NCI-H1417 (cell line): ENCODE measurements at places on chromosomes 1 and 21.

DNA sequence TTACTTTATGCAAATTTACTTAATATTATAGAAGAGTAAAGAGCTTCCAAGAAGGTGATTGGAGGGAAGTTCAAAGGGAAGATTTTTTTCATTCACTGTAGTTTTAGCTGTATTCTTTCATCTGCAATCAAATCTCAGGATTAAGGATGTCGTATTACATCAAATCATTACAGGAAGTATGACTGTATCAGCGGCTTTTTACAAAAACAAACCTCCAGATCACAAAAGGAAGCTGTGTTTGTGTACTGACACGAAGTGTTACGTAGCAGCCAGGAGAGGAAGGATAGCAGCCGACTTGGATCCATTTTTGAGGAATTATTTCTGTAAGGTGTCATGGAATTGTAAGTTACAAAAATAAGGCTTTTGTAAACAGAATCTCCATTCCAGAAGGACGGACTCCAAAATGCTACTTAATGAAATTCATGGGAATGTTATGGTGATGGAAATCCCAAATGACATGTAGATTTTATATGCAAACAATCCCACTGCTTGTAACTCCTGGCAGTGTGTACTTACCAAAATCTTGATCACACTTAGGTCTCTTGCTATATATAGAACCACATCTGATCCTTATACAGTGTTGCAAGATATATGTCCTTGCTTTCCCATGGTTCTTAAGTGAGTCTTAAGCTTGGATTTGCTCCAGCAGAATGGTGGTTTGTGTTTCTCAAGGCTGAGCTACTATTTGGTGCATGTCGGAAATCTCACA, 49.8 kb downstream of the KCNJ15 start:
- DNase-seq = no peak

GRCh38 chr21:35416866-35417489, 367.9 kb upstream of the RUNX1 start:
- no peak for DNase-seq

DNA sequence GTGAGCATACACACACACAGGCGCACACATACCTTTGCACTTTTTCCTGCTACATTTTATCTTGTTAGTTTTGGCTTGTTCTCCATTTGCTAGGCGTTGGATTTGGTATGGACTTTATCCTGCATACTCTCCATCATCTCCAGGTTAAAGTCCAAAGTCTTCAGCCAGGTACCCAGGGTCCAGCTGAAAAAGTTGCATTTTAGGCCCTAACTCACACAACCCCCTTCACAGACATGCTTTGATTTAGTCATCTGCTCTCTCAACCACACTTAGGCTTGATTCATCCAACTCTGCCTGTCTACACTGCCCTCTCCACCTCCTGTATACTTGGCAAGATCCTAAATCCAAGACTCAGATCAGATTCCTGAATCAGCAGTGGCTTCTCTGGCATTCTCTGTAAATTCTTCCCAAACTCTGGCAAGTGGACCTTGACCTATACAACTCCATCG, 10.7 kb upstream of the LAMB3 start:
- no peak for DNase-seq

GRCh38 chr1:21834094-21834493, 22.0 kb downstream of the LDLRAD2 start:
- DNase-seq = no peak

DNA sequence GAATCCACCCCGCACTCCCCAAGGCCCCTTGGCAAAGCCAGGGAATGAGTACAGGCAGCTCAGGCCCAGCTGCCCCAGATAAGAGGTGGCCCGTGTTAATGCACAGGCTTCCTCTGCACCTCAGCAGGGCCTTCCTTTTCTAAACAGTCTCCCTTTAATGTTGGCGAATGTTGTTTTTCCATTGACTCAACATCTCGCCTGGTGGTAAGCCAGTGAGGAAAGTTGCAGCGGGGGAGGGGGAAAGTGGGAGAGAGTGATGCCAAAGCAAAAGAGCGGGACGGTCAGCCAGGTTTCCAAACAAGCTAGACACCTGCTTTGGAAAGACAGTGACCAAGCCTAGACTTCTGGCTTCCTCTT, 10.3 kb upstream of the PROX1 start:
- DNase-seq = no peak

DNA sequence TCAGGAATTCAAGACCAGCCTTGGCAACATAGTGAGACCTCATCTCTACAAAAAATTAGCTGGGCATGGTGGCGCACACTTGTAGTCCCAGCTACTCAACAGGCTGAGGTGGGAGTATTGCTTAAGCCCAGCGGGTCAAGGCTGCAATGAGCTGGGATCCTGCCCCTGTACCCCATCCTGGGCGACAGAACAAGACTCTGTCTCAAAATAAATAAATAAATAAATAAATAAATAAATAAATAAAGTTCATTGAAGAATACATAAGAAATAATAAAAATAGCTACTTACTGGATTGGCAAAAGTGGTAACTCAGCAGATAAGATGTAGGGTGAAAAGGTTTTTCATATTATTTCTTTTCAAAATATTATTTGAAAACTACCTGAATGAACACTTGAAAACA, 5.9 kb downstream of the CEP170 start:
- no peak for DNase-seq

- DNase-seq = no peak
Observed at GRCh38 chr1:83671586-83671985, 327.3 kb downstream of the TTLL7 start.

GRCh38 chr1:186782791-186783190, 46.0 kb upstream of the PLA2G4A start:
- DNase-seq = no peak

DNA sequence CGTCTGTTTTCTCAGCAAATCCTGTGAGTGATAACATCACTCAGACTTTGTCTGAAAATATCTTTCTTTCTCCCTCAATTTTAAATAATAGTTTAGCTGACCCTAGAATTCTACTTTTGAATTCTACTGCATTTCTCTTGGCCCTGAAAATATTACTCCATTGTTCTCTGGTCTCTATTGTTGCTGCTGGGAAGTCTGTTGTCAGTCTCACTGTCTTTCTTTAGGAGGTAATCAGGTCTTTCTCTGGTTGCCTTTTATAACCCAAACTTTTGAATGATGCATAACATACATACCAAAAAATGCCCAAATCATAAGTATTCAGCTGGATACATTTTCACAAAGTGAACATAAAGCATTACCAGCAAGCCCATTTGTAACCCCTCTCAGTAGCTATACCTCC, 100.0 kb downstream of the MATN1 start:
- no peak for DNase-seq

DNA sequence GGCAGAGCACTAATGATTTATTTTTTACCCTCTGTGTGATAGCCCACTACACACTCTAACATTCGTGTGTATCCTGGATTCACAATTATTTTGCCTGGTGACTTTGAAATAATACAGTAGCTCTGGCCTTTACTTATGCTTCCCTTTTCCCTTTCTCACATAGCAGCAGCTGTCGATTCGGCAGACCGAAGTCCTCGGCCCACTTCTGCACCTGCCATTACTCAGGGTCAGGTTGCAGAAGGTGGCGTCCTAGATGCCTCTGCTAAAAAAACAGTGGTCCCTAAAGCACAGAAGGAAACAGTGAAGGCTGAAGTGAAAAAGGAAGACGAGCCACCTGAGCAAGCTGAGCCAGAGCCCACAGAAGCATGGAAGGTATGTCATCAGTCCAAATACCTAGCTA, 70.8 kb downstream of the TMEM200B start:
- DNase-seq = no peak

- DNase-seq = no peak
Observed at GRCh38 chr1:44545961-44546360, 128.3 kb downstream of the TMEM53 start.

- DNase-seq = no peak
Observed at GRCh38 chr1:30899577-30900389, 8.8 kb downstream of the SDC3 start.

DNA sequence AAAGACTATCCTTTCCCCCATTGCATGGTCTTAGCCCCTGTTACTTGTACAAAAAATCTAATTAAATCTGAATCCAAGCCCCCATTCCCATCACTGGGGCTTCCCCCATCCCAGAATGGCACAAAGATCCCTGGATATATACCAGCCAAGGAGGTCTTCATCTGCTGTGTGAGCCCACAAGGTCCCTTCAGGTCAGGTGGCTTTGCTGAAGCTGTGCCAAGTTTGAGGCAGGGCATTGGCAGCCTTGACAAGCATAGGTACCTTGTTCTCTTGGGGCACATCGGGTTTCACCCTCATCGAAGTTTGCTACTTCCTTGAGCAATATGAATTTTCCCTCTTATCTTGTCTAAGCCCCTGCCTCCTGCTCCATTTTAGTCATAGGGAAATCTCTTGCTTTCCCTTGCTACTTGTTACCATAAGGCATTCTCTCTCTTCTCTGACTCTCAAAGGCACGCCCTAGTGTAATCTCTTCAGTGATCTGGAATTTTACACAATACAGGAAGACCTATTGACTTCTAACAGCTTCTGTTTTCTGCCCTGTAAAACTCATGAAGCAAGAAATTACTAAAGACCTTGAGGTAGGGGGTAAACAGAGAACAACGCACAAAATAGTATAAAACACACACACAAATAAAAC, 71.4 kb upstream of the COG2 start:
- DNase-seq = no peak

GRCh38 chr1:4668743-4669700, 14.6 kb downstream of the AJAP1 start:
- DNase-seq = no peak

GRCh38 chr1:168863772-168864171, 134.8 kb upstream of the DPT start:
- no peak for DNase-seq

- DNase-seq = no peak
Observed at GRCh38 chr1:226827458-226827857, 43.0 kb upstream of the PSEN2 start.

- DNase-seq = no peak
Observed at GRCh38 chr1:93722081-93723031, 40.7 kb upstream of the BCAR3 start.

GRCh38 chr1:156822680-156823079, 6.0 kb upstream of the SH2D2A start:
- no peak for DNase-seq

DNA sequence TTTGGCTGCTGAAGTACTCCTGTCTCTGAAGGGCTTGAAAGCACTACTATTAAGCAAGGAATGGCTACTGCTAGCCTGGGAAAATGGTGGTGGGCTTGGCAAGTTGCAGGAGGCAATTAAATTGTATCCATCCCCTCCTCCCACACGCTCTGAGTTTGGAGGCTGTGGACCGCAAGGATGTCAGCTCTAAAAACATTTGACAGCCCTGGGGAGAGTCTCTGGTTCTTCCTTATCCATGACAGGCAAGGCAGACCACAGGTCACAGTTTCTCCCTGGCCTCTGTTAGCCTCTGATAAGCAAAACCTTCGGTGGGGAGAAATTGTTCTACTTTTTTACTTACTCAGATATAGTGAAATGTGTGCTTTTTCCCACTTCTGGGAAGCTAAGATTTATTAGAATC, 46.6 kb downstream of the S1PR1 start:
- no peak for DNase-seq

- no peak for DNase-seq
Observed at GRCh38 chr1:157597959-157598667, at the start of gene FCRL4. TSS of gene FCRL4 (minus strand) at chr1:157598085. CDS start at chr1:157597944, 141 bp downstream.

DNA sequence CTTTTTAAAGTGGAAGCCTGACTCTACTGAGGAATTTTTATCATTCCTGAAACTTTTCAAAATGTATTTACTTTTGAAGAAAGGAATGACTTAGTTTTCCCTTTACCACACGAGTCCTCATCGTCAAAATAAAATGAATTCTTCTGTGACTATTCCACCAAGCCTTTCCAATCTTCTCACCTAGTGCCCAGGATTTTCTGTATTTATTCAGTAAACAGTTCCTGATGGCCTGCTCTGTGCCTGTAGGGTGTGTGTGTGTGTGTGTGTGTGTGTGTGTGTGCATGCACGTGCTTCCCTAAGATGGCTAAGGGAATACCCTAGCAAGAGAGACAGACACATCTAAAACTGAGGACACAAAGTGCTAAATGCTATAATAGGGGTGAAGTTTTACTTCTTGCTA, 395.0 kb upstream of the USP24 start:
- no peak for DNase-seq

- DNase-seq = no peak
Observed at GRCh38 chr1:158506369-158506987, 34.5 kb downstream of the OR10R2 start.

GRCh38 chr1:191697556-191697955, 460.7 kb upstream of the RGS18 start:
- DNase-seq = no peak

GRCh38 chr1:78114034-78114956, 68.5 kb downstream of the GIPC2 start:
- peak; percentile 88 for DNase-seq

GRCh38 chr1:248140846-248141245, 4.1 kb upstream of the OR2M5 start:
- DNase-seq = no peak

DNA sequence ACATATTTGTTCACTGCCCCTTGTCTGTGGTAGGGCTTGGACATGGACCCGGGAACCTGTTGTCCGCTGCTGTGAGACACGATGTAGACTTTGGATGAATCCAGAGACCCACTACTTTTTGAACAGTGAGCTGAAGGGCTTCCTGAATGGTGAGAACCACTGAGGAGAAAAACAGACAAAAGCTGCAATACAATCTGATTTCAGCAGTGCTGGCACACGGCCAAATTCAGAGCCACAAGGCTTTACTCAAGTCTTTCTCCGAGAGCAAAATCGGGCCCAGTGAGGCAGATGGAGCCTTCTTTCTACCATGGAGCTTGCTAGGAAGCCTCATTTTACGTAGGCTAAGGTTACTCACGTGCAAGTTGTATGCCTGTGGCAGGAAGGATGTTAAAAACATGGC, 197.6 kb downstream of the SIPA1L2 start:
- DNase-seq = peak; percentile 20

GRCh38 chr1:210233216-210233494, 559 bp downstream of the SERTAD4 start:
- no peak for DNase-seq

- DNase-seq = no peak
Observed at GRCh38 chr1:245377854-245378253, 223.1 kb downstream of the KIF26B start.

- no peak for DNase-seq
Observed at GRCh38 chr1:20212085-20212684, 25.9 kb upstream of the PLA2G2C start.

DNA sequence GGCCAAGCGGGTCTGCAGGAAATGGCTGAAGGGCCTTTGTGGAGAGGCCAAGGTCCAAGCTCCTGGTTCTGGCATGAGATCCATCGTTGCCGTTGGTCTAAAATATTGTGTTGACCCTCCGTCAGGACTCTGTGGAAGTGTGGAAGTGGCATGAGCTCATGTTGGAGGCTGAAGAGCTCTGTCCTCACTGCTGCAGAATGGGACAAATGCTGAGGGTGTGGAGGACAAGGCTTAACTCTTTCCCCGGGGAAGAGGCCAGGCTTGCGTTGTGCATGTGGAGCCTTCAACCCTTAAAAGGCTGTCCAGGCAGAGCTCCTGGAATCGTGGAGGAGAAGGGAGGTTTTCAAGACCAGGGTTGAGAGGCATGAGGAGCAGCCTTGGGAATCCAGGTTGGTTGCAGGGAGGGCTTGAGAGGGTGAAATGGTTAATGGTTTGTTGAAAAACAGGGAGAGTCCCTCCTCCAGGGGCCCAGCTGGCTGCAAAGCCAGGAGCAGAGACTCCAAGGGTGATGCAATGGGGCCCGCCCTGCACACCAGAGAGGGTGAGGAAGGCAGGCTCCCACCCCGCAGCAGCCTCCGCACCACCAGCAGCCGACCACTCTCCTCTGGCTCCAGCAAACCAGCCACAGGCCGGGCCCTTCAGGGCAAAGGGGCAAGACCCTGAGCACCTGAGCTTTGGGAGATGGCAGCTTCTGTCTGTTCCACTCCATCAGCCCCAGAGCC, 6.7 kb upstream of the AHCYL1 start:
- no peak for DNase-seq

- no peak for DNase-seq
Observed at GRCh38 chr1:193311226-193311948, 125.0 kb upstream of the B3GALT2 start.

- no peak for DNase-seq
Observed at GRCh38 chr21:45167796-45168222, 93.4 kb downstream of the ADARB1 start.
